ENCODE measurements at places on chromosomes 16 and 17.

- no peak for DNase-seq
Observed at GRCh38 chr17:37327341-37328090, 48.3 kb upstream of the C17orf78 start.

DNA sequence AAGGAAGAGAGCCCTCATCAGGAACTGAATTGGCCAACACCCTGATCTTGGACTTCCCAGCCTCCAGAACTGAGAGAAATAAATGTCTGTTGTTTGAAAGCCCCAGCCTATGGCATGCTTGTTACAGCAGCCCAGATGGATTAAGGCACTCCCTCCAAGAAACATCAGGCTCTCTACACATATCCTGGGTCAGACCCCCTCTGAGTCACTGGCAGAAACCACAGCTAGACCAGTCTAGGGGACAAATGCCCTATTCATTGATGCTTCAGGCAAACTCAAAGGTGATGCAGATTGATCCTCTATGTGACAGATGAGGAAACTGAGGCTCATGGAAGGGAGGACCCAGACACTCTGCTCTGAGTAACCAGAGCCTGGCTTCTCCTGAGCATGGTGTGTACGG is 116.8 kb downstream of the WSCD1 start:
- DNase-seq = no peak

DNA sequence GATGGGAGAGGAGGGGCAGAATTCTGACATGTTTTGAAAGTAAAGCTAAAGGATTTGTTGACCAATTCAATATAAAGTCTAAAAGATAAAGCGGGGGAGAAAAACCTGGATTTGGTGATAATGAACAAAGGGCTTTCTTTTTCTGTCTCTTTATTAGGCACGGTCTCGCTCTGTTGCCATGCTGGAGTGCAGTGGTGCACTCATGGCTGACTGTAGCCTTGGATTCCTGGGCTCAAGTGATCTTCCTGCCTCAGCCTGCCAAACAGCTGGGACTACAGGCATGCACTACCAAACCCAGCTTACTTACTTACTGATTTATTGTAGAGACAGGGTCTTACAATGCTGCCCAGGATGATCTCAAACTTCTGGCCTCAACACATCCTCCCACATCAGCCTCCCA is 7.5 kb downstream of the CDR2 start:
- no peak for DNase-seq

DNA sequence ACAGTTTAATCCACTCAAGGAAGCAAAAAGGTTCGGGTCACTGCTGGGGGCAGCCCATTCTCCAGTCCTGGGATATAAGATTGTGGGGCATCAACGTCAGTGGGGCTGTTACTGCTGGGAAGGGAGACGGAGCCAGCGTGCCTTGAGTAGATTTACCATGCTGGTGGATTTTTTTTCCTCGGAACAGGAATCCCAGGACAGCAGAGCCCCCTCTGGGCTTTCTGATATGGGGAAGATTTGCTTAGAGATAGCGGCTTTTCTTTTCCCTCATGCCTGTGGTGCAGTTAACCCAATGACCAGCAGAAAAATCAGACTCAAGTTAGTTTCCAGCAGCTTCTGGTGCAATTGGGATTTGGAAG is 35.4 kb downstream of the WSCD1 start:
- DNase-seq = no peak

GRCh38 chr16:86618431-86619238 is 40.3 kb downstream of the FOXL1 start:
- DNase-seq = no peak

DNA sequence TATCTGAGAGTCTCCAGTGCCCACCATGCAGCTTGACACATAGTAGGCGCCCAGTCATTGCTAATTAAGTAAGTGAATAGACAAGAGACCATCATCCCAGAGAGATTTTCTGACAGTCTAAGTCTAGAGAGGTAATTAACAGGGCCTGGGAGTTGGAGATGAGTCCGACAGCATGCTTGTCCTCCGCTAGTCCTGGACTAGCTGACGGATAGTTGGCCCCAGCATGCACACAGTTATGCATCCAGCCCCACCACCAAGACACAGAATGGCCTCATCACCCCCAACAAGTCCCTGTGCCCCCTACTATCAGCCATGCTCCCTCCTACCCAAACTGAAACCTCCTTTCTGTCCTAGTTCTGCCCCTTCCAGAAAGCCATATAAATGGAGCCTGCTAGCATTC is 10.0 kb downstream of the GRB7 start:
- no peak for DNase-seq

- DNase-seq = no peak
Observed at GRCh38 chr16:89485701-89486246, 4.6 kb downstream of the ANKRD11 start.

- DNase-seq = no peak
Observed at GRCh38 chr16:82895843-82896242, 269.1 kb downstream of the CDH13 start.

GRCh38 chr16:86156155-86156554 is 257.2 kb downstream of the IRF8 start:
- no peak for DNase-seq
